ENCODE measurements at places on chromosomes 2 and 18.

DNA sequence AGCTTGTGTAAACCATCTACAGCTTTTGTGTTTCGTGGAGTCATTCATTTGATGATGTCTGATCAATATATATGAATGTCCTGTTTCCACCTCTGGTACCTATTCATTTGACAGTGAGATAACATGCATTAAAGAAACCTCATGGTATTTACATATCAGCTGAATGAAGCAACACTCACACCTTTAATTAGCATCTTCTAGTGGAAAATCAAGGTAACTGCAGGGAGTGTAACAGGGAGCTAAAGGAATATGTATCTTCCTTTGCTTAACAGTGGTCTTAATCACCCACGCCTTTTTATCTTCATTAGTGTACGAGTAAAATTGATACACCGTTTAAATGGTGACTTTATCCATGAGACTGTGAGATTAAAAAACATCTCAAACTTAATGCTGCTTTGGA is 15.6 kb downstream of the SLC39A10 start:
- no peak for DNase-seq

DNA sequence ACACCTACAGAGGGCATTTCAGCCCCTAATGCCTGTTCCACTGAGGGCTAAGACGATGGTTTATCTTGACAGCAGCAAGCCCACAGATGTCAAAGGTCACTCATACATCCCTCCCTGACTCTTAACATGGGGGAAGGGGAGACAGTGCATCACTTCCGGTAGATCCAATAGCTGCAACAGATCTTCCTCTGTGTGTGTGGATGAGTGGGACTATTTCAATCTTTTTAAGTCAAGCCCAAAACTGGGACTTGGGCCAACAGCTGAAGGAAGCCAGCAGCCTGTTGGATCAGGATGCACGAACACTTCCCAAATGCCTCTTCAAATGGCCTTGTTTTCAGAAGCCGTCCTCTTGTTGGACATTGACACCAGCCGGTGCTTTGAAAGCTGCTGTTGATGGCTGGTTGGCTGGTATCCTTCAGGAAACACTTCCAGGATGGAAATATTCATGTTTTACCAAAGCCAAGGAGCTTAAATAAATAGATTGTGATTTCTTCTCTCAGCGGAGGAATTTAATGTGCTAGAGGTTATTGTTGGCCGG is 59.2 kb downstream of the IL1R2 start:
- DNase-seq, result no peak

DNA sequence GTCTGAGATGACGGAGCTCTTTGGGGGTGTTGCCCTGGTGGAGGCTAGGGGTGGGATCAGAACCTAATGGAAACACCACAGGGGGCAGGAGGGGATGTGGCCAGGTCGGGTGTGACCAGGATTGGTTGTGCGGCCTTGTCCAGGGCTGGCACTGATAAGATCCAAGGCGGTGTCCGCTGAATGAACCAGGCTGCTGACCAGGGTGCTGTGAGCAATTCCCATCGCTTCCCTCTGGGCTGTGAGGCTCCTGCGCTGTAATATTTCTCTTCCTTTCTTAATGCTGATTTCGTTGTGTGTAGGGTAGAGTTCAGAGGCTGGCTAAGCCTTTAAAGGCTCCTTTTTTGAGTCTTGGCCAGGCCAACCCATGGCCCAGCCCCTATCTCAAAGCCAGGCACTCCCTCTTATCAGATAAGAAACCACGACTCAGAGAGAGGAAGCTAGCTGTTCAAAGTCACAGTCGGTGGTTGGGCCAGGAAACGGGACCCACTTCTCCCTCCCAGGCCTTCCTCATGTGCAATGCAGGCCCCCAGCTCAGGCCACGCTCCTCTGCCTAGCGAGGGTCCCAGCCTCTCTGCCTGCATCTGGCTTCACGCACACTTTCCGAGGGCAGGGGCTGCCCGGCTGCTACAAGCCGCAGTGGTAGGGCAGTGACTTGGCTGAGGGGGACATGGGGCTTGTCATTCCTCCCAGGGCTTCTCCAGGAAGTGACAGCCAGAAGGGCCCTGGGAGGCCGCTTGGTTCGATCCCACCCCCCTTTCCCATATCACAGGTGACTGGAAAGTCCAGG is 26.0 kb upstream of the FOSL2 start:
- peak; percentile 52 for DNase-seq

DNA sequence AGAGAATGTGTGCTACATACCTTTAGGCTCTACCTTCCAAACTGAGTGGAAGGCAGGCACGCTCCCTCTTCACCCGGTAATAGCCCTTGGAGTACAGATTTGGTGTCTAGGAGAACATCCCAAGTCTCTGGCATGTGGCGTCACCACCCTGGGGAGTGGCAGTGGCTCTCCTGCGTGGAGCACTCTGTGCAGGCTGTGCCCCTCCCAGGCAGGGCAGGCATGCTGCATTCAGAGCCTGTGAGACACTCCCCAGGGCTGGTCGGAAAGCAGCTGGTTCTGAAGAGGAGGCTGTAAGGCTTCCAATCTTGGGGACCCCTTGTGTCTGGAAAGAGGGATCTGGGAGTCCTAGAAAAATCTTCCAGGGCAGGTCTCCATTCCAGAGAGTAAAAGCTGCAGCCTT is 193.3 kb downstream of the ANKRD30B start:
- no peak for DNase-seq

GRCh38 chr18:6718267-6718666 is 11.2 kb upstream of the ARHGAP28 start:
- no peak for DNase-seq

DNA sequence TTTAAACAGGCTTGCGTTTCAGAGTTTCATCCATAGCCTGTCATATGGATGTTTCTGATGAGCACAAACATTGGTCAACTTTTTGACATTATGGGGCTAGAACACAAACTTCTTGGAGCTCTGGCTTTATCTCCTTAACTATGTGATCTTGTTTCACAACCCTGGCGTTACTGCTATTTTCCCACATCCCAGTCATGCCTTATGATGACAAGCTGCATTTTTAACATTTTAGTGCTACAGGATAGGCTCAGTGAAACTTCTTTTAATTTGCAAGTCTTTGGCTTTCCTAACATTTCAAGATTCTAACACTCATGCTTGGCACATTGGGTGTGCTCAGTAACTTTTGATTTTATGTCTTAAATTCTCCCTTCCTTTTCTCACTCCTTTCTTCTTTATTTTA is 21.0 kb upstream of the PDE1A start:
- no peak for DNase-seq

DNA sequence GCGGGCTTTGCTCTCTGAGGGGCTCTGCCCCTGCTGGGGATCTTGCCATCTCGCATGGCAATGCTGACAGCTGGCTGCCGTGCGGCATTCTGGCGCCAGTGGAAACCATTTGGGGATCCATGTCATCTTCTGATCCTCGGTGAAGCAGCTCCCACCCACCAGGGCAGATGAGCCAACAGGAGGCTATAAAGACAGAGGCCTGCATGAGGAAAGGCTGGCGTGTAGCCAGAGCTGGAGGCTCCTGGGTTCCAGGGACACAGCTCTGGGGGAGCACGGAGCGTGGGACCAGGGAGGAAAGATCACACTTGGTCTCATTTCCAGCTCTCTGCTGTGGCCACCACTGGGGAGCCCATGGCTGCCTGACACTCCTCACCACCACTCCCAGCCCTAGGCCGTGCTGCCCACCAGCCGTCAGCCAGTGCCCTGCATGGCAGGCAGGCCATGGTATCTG is 145.8 kb downstream of the ZFP36L2 start:
- DNase-seq, result no peak

DNA sequence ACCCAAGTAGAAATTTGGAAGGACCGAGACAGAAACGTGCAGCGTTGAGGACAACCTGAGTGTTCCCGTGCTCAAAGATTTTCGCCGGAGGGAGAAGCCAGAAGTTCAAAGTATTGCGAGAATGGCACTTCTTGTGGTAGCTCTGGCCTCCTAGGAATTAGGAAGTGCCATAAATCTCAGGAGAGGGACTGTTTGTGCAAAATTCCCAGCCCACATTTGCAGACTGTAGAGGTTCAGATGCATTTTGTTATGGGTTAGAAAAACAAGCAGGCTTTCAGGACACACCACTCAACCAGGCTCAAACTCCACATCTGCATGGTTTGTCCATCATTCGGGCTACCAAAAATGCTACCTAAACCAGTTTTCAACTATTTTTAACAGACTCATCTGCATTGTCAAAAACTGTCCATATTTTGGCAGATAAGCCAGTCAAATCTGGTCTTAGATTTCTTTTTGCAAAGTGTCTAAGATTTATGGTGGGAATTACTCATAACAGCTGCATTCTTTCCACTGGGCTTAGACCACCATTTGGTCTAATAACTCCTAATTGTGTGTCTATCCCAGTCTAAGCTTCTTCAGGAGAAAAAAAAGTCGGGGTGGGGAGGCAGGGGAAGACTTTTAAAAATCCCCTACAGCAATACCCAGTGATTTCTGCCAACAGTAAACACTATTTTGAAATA is 422.9 kb downstream of the ARHGAP15 start:
- no peak for DNase-seq

DNA sequence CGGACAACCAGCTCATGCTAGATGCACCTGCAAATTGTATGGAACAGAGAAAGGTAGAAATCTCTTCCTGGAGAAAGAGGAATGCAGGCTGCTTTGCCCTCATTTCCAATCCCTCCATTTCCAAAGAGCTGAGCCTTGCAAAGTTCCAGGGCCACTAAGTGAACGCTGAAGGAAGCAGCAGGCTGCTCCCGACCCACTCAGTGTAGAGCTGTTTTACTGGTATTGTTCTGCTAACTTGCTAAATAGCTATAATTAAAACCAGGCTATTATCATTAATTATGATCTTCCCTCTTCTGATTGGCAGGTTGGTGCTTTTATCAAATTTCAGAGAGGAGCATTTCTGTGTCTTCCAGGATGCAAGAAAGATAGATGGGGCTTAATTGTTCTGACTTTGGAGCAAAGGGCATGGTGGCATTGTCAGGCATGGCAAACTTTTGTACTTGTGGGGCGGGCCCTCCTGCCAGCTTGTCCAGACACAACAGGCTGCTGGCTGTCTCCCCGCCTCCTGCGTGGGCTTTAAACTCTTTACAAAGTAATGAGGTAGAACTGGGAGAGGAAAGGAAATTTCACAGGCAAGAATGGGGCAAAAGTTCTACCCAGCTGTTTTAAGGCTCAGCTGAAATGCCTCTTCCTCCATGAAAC is 40.2 kb downstream of the ALK start:
- DNase-seq, result no peak

DNA sequence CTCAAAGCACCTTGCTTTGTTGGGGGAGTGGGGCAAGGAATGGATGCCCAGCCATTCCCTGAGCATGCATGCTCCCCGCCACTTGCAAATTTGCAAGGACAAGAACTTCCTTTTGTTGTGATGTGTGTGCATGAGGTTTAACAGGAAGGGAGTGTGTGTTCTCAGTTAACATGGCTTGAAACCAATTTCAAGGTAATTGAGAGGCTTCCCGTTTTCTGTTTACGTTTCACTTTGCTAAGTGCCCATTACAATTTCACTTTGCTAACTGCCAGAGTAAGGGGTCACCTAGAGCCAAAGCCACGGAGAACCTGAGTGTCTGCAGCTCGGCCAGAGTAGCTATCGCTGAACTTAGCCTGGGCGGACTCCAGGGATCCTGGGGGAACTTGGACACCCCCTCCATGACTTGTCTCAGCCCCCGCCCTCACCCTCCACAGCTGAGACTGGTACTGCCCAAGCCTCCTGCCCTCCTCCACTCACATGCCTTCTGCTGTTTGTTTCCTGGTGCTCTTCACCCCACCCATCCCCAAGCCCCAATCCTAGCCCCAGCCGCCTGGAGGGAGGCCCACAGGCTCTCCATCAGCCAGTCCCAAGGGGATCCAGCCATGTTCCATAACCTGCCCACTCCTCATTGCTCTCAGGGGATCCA is 53.6 kb upstream of the LAPTM4A start:
- DNase-seq, result no peak

- no peak for DNase-seq
Observed at GRCh38 chr2:11630855-11631254, 39.1 kb downstream of the NTSR2 start.

DNA sequence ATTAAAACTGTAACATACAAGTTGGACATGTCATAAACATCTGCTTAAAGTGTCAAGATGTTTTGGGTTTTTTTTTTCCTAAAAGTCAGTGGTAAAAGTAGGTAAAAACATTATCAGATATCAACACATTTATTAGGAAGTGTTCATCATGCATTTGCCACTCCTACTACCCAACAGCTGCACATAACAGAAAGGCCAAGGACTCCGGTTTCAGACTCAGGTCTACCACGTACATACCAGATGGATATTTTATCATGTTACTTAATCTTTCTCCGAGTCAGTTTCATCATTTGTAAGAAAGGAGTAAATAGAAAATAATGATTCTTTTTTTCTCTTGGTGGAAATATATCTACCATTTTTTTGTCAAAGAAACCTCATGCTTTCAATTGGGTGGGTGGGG is 192.3 kb downstream of the UBE2E3 start:
- DNase-seq, result no peak

- DNase-seq, result no peak
Observed at GRCh38 chr18:45765796-45766195, 41.8 kb downstream of the SLC14A1 start.

DNA sequence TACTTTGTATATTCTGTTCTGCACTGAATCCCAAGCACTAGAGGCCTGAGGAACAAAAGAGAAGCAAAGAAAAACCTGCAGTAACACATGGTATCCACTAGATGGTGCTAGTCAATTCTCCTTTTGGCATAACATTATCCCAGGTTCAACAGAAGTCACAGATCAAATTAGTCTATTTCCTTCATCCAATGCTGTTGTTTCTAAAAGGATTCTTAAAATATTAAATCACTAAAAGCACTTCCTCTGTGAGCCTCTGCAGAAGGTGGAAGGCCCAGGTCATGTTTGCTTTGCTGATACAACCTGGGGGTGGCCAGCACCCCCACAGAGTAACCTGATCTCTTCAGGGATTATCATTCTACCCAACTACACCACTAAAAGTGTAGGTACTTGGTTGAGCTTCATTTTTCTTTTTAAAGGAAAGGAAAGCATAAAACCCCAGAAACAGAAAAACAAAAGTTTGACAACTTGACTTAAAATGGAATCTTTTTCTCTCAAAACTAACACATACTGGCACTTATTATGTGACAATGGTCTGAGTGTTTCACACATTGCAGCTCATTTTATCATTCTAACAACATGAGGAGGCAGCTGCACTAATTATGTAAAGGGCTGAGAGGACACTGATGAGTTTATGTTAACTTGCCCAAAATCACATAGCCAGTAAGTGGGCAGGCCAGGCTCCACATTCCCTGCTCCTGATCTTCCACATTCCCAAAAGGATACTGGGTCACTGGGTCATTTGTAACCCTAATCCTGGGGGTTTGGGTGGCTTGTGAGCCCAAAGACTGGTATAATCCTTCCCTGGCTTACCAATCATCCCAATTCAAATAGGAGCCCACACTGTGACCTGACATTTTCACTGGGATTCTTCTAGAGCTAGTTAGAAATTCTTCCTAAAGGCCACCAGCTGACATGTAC is 66.8 kb upstream of the DNER start:
- DNase-seq, result no peak

- no peak for DNase-seq
Observed at GRCh38 chr18:40902436-40902835, 1052.6 kb upstream of the PIK3C3 start.

DNA sequence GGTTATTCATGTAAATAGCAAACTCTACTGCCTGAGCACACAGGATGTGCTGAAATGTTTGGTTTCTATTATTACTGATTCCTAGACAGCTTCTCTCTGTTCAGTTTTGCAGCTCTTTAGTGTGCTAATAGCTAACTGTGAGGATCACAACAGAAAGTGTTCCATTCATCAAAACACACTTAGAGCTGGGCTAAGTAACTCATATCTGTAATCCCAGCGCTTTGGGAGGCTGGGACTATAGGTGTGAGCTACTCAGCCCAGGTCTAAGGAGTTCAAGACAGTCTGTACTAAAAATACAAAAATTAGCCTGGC is 63.2 kb downstream of the MOGAT1 start:
- no peak for DNase-seq

- no peak for DNase-seq
Observed at GRCh38 chr2:20666005-20666303, 990 bp upstream of the GDF7 start.

- DNase-seq, result peak; percentile 62
Observed at GRCh38 chr18:76821875-76822505, 367 bp upstream of the ZNF236 start.

All from stimulated activated CD4-positive, alpha-beta T cell treated with anti-CD3 and anti-CD28 coated beads, Interleukin-4, amount 100 ng/mL, for 24 hours (primary cell).